MV-4-11 (cell line): ENCODE measurements at places on chromosomes 2 and 18.

GRCh38 chr18:9802175-9803062 is 83.4 kb upstream of the TXNDC2 start:
- no peak for DNase-seq

- peak; percentile 26 for DNase-seq
These were observed 703.0 kb downstream of the RNF144A start for GRCh38 chr2:7620255-7620654.

GRCh38 chr2:176854062-176854461 is 358.5 kb upstream of the HNRNPA3 start:
- DNase-seq, result no peak

DNA sequence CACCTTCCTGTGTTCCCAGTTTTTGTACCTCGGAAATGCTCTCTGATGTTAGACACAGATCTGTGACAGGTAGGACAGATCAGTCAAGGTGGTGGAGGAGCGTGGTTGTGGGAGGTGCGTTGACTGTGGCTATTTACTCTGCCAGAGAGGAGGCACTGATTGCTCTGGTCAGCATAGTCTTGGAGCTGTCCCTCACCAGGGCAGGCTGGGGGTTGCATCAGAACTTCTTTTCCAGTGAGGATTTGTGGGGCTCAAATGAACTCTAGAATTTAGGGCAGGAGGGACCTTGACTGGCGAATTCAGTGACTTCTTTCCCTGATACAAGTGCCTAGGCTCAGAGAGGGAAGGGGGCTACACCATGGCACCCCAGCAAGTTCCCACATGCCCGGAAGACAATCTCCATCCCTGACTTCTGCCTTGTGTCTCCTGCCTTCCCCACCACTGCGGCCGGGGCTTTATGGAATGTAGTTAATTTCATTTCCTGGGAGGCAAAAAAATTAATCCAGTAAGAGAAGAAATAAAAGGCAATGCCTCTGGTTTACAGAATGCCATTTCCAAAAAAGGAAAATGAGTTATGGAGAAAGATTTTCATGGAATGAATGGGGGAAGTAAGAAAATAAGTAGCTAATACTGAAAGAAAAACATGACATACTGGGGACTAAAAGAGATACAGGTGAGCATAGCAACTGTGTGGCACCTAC is 26.1 kb downstream of the NIFK start:
- no peak for DNase-seq

DNA sequence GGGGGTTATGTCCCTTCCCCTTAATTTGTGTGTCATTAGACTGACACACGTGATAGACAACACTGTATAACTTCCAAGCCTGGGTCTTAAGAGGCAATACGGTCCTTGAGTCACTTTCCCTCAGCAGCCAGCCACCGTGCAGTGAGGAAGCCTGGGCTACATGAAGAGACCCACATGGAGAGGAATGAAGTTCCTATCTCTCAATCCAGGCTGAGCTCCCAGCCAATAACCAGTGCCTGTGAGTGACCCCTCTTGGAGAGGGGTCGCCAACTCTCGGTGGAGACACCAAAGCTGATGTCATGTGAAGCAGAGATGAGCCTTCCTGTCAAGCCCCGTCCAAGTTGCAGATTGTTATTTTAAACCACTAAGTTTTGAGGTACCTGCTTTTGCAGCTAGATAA is 5.7 kb upstream of the WDSUB1 start:
- DNase-seq, result no peak

- DNase-seq, result no peak
These were observed 29.3 kb downstream of the MBP start for GRCh38 chr18:77103187-77103850.

DNA sequence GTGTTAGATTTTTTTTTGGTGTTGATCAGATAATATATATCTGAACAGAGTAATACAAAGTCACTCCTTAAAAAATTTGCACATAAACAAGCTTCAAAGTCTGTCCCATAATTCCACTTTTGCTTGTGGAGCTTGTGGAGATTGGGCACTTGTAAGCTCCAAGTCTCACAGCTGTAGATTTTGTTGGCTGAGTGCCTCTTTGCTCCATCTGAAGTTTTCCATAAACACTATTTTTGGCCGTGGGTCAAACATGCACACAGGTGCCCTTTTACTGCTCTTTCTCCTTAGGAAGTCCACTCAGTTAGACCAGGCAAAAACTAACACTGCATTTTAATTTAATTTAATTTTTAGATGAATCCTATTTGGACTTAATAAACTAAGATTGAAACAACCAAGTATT is 3.6 kb upstream of the KCNJ13 start:
- DNase-seq, result no peak

- DNase-seq, result no peak
These were observed 9.3 kb upstream of the NMS start for GRCh38 chr2:100460904-100461530.

- no peak for DNase-seq
These were observed 1301.4 kb upstream of the PIK3C3 start for GRCh38 chr18:40653682-40654081.

DNA sequence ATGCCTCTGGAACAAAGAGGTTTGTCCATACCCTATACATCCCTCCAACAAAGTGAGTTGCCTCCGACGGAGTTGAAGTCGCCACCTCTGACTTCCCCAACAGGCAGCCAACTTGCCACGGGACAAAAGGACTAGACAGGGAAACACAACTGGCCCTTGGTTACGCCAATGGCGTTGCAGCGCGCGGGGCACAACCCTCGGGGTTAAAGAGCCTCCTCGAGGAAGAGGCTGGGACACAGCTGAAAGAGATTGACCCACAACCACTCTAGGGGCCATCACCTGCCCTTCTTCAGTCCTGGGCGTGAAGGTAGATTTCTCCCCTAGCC is 545 bp downstream of the GTF3C2 start:
- peak; percentile 79 for DNase-seq

- no peak for DNase-seq
These were observed 33.0 kb downstream of the REEP1 start for GRCh38 chr2:86304416-86304815.

DNA sequence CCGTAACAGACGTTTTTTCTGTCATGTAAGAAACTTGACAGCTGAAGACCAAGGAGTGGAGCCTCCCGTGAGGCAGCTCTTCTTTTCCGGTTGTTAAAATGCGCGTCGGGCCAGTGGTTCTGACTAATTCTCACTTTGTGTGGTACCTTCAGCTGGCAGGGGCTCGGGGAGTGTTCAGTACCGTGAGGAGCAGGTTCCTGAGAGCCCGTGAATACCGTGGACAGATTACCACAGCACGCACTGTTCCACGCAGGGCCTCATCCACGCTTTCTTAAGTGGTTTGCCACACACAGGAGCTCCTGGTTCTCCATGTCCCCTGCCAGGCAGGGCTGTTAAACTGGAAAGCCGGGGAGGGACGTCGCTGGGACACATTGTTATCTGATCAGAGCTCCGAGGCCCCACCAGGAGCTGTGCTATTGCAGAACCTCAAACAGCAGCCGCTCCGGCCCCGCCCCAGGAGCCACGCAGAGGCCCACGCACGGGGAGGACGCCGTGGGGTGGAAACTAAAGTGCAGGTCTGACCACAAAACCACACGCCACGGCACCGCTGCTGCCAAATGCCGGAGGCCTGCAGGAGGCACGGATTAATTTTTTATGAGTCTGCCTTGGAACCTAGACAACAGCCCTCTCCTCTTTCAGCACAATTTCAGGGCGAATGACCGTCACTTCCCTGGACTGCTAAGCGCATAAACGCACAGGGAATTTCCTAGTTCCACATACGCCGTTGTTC is 43.3 kb downstream of the NFATC1 start:
- peak; percentile 32 for DNase-seq

GRCh38 chr2:63424329-63425078 is 163.8 kb downstream of the WDPCP start:
- DNase-seq, result peak; percentile 58

GRCh38 chr2:669323-669722 is 7.9 kb downstream of the TMEM18 start:
- DNase-seq, result no peak

DNA sequence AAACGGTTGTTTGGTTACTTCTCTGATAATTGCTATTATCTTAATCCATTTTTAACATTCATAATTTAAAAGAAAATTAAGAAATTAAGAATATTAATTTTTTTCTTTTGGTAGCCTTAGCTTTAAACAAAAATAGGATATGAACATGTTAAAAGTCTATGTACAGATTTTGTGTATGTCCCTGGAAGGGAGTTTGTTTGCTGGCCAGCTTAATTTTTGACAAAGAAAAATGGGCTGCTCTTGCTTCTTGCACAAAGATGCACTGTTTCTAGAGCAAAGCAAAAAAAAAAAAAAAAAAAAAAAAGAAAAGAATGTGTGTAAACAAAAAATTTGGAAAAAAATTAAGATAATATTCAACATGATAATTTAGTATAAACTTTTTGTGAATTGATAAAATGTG is 1.3 kb downstream of the RFTN2 start:
- no peak for DNase-seq

DNA sequence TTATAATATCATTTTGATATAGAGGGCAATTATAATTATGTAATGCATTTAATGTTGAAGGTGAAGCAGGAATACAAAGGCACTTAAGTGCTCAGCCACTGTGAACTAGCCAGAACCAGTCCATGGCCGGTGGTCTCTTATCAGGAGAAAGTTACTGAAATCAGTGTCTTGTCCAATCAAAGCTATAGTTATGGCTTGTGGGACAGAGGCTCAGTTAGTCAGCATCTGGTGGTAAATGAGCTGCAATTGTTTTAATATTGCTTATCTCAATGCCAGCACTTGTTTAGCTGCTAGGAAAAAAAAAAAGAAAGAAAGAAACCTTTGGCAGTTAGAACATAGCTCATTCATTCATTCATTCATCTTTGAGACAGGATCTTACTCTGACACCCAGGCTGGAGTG is 3.8 kb upstream of the ALS2 start:
- DNase-seq, result no peak

GRCh38 chr2:86233436-86233835 is 34.2 kb downstream of the MRPL35 start:
- no peak for DNase-seq

DNA sequence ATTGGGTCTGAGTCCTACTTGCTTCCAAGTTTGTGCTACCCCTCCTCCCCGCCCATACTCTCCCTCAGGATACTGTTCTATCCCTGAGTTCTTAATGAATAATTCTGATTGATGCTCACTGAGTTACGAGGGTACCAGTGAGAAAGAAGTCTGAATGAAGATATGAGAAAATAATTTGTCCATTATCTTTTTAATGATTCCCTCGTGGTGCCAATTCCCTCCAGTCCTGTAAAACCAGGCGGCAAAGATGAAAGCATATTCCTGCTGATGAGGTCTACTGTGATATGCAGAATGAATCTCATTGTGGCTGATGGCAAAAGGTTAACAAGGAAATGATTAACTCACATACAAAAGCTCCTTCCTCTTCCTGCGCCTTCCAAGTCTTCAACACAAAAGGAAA is 650.2 kb upstream of the SLC39A10 start:
- no peak for DNase-seq

DNA sequence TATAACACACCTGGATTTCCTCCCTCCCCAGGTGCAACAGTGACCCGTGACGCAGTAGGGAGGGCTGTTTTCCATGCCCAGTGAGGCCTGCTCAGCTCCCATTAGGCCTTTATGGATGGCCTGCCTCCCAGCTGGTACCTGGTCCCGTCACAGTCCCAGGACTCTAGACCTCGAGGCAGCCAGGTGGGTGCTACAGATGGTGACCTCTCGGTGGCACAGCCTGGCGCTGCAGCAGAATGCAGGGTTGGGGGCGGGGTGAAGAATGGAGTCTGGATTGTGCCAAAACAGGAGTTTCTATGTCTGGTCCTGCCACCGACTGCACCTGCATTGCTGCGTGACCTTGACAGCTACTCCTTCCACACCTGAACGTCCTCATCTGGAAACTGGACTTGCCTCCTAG is 18.0 kb upstream of the YWHAQ start:
- no peak for DNase-seq
